ENCODE measurements at places on chromosomes 5 and 9.

- DNase-seq = no peak
These were observed 44.4 kb downstream of the FNBP1 start for GRCh38 chr9:129998491-129999140.

DNA sequence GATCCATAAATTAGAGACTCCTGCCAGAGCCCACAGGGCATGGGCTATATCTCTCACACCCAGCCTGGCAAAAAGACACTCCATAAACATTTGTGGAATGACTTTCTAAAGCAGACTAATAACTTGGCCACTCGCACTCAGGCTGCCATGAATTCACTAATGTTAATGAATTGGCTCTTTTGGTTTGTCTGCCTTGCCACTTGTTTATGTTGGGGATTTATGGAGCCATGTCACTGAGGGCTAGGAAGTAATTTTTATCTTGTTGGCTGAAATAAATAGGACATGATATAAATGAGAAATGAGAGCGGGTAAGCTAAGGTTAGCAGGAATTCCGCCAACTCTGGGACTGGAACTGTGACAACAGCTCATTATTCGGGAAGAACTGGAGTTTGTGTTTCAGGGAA lies 55.2 kb downstream of the DROSHA start:
- DNase-seq = no peak

DNA sequence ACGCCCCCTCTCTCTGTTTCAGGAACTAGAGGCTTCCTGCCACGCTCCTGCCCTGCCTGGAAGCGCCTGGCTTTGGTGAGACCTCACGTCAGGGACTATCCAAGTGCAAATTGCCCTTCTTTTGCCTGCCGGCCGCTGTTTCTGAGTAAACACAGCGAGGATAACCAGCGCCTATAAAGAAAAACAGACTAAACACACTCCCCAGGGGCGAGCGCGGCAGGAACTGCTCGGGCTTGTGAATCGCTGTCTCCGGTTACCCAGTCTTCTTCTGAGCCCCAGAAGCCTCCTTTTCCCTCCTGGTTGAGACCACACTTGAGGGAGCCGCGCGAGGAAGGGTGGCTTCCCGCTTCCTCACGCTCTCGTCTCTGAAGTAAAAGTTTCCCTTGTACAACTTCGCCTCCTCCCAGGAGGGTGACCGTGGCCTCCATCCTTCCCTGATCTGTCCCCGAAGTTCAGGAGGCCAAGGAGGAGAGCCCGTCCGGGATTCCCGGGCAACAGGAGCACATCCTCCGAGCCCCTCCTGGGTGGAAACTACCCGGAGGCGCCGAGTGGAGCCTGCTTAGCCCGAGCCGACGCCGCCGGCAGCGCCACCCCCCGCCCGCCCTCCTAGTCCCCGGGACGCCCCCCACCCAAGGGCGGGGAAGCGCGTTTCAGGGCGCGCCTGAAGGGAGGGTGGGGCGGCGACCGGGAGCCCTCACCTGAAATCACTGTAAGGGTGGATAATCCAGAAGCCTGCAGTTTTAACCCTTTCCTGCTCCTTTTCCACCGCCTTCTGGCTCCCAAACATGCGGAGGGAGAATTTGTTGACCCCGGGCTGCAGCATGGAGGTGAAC lies 993 bp downstream of the HCN1 start:
- DNase-seq = no peak

- DNase-seq = no peak
These were observed 111.6 kb downstream of the CTNND2 start for GRCh38 chr5:11792621-11793020.
